Testis (tissue), 5 donors: ENCODE measurements at places on chromosomes 3 and 15.

DNA sequence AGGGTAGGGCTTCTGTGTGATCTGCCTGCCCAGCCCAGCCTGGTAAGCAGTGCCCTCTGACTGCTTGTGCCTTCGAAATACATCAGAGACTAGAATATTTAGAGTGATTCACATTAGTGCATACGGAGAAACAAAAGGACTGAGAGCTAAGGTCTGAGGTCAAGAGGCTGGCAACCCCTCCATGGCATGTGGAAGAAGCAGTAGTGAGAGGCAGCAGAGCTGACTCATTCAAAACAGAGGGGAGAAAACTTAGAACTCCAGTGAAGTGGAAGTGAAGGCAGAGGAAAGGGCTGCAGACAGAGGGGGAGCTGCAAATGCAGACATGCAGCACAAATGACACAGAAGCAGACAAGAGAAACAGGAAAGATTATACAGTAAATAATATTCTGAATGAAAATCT is 61.6 kb downstream of the ULK4 start:
- DNase-seq: no peak

- DNase-seq: peak; percentile 45
These were observed 293.7 kb upstream of the TRIM42 start for GRCh38 chr3:140384028-140384771.

DNA sequence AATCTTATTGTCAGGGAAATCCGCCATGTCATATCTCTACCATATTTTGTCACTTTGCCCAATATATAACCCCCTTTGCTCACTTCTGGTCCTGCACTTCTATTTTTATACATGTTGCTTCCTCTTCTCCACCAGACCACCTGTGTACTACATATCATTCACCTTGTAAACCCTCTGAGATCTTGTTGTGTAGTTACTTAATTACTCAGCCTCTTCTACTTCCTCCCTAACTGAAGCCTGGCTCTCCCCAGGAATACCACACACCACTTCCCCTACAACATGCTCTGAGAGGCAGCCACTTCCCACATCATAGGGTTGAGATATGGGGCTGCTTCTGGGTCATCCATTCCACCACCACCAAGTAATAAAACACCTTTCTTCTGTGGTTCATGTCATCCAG is 10.0 kb downstream of the HEXA start:
- no peak for DNase-seq

DNA sequence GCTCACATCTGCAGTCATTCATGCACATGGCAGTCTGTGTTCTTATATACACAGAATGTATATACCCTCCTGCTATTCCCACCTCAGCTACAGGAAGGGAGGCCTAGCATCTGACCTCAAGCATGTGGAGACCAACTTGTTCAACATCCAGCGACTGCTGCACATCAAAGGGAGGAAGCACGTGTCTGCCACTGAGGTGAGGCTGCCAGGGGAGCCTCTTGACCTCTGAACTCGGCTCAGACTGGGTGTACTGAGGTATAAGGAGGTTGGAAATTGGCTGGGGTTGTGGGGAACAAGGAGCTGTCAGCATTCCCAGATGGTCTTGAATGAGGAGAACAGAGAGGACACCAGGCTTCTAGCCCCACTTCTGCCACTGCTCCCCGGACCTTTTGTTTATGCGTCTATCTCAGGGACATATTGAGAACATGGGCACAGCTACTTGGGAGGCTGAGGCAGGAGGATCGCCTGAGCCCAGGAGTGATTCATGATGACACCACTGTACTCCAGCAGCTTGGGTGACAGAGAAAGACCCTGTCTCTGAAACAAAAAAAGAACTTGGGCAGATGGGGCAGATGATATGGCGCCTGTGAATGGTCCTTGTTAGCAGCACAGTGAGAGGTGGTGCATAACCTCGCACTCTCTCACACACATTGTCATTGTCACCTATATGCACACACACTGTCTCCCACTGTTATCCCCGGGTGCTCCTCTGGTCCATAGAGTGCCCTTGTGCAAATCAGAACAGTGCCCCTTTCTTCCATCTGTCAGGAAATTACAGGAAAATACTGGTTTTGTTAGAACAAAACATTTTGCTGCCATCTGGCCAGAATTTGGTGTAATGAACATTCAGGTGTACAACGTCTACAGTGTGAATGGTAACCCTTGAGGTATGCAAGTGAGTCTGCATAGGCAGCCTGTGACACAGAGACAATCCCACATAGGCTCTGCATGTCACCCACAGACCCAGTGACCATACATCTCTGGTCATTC is 5.4 kb downstream of the VILL start:
- no peak for DNase-seq

GRCh38 chr3:159886050-159886449 is 102.6 kb upstream of the IL12A start:
- no peak for DNase-seq

DNA sequence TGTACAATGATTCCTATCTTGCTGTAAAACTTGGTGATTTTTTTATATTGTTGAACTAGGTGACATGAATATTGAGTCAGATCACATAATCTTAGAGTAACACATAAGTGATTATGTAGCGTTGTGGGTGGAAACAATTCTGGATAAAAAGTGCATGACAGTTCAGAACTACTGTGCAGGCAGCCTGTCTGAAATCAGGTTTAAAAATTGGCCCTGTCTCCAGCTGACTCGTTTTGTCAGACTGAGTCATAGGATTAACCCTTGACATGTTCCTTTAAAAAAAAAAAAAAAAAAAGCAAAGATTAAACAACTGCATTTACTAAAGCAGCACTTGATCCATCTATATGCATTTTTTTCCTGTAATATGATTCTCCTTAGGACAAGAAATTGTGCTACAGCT is 160.0 kb upstream of the CGNL1 start:
- no peak for DNase-seq
